ENCODE measurements at places on chromosomes 3 and 15. TPM values are rescaled to one million over a fixed set of nuclear protein-coding genes. Genes with fewer than 3 reads are reported as not detected.

- H3K27me3 ChIP-seq = no peaks in the 10 kb centered on the region
- H3K36me3 ChIP-seq = no peaks in the 10 kb centered on the region
- DNase-seq = no peak
- no peaks in the 10 kb centered on the region for H3K4me1 ChIP-seq
- H3K27ac ChIP-seq = no peak overlapping the region
Observed at GRCh38 chr3:4877173-4877787, 102.0 kb upstream of the BHLHE40 start.

The HOMER2 gene
- total RNA-seq = 11.7 TPM

The LRRC2 gene
- total RNA-seq = 4.0 TPM

The LSMEM2 gene
- 0.57 TPM for total RNA-seq

Data from WTC11 (cell line).